ENCODE measurements at places on chromosomes 16 and 17.

- no peak for DNase-seq
Observed at GRCh38 chr17:65195716-65196115, 58.5 kb downstream of the RGS9 start.

DNA sequence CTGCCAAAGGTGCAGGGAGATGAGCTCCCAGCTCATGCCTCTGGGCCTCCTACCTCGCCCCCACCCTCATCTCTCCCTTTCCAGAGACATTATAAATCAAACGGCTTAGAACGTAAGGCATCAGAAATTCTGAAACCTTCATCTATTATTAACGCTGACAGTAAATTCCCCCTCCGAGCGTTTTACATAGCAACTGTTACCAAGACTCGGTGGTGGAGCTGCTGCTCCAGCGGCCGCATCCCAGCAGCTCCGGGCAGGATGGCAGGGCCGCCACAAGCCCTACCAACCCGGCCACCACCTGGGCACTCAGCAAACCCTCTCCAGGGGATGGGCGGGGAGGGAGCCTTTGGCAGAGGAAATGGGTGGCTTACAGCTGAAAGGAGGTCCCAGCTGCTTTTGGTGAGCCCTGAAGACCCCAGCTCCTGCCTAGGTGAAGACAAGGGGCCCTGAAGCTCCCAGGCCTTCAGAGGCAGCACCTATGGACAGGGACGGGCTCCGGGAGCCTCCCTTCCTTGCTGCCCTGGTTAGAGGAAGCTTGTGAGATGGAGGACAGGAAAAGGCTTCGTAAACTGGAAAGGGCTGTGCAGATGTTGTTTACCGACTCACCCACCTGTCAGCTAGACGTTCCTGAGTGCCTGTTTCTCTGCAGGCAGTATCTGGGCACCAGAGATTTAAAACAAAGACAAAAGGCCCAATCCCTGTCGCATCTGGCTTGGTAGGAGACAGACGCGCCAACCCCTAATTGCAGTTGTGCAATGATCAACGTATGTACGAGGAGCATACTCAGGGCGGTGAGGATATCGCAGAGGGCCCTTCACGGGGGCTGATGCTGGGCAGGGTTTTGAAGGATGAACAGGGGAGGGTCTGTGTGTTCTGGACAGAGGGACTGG, 76.9 kb downstream of the RAI1 start:
- no peak for DNase-seq

DNA sequence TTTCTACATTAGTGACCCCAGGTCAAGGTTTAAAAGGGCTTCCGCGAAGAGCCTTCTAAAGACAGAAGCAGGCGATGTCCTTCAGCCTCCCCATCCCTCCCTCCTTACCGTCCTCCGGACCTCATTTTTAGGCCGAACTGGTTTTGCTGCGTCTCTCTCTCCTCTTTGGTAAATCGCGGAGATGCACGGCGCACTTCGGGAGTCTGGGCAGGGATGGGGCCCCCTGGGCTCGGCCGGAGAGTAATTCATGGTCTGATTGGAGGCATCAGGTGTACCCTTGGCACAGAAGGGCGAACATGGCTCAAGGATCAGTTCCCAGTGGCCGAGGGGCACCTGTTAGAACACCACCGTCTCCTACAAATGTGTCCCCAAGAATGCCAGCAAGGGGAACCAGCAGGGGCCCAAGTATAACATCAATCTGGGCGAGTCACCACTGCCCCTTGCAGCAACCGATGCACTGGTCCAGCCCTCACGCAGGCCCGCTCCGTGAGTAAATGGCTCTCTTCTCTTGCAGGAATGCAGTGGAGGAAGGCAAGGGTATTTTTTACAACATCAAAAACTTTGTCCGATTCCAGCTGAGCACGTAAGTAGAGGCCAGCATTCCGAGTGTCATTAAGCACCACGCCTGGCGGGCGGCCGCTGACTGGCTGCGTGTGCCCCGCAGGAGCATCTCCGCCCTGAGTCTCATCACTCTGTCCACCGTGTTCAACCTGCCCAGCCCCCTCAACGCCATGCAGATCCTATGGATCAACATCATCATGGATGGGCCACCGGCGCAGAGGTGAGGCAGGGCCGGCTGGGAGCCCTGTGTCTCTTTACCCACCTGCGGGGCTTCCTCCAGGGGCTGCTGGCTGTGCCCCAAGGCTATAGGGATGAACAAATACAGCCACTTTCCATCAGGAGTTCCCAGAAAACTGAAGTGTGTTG, 45.6 kb downstream of the MEAK7 start:
- DNase-seq: no peak

- DNase-seq: peak; percentile 58
Observed at GRCh38 chr17:73191443-73192205, 1.2 kb upstream of the COG1 start.

- DNase-seq: no peak
Observed at GRCh38 chr17:69557339-69557738, 142.8 kb downstream of the MAP2K6 start.

GRCh38 chr17:35666070-35666469, 65.4 kb upstream of the RASL10B start:
- no peak for DNase-seq

- no peak for DNase-seq
Observed at GRCh38 chr17:12098568-12098967, 77.9 kb downstream of the MAP2K4 start.

DNA sequence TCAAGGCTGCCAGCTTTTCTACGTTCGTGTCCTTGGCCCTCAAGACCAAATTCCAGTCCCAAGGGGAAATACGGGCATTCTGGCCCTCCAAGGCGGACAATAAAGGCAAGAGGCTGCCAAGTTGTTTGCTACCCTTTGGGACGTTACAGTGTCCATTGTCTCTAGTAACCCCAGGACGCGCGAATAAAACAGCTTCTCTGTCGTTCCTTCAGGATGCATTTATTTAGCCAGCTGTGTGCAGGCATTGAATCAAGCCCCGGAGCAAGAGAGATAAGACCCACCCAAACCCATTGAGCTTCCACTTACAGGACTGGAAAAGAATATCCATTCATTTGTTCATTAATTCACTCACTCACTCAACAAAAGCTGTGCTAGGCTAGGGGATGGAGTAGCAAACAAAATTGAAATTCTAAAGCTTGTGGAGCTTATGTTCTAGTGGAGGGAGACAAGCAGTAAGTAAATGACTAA, 656 bp downstream of the MRPL58 start:
- DNase-seq: no peak

DNA sequence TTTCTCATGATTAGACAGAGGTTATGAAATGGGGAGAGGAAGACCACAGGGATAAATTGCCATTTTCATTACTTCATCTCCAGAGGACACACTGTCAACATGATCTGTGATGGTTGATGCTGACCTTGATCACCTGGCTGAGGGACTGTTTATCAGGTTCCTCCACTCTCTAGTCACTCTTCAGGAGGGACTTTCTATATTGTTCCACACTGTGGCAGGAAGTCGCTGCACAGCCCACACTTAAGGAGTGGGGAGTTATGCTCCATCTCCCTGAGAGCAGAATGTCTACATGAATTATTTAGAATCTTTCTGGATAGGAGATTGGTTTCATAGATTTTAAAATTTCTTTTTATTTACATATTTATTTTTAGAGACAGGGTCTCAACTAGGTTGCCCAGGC, 46.7 kb downstream of the CYB5B start:
- no peak for DNase-seq

- DNase-seq: no peak
Observed at GRCh38 chr16:51825779-51826178, 674.7 kb upstream of the SALL1 start.

DNA sequence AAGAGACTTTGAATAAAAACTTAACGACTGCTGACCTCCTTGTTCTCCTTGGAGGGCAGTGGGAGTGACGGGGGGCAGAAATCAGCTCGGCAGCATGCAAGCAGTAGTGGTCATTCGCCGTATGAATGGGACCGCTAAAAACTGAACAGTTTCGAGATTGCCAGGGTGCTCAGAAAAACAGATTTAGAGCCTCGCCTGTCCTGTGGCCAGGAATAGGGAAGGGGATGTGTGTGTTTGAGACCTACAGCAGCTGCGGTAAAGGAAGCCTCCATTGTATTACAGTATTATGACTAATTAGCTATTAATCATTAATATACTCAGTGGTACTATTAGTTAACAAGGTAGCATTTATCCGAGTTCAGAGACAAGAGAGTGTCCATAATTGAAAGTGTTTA, 670 bp upstream of the ZNF652 start:
- no peak for DNase-seq
